ENCODE measurements at places on chromosomes 1 and 21.

DNA sequence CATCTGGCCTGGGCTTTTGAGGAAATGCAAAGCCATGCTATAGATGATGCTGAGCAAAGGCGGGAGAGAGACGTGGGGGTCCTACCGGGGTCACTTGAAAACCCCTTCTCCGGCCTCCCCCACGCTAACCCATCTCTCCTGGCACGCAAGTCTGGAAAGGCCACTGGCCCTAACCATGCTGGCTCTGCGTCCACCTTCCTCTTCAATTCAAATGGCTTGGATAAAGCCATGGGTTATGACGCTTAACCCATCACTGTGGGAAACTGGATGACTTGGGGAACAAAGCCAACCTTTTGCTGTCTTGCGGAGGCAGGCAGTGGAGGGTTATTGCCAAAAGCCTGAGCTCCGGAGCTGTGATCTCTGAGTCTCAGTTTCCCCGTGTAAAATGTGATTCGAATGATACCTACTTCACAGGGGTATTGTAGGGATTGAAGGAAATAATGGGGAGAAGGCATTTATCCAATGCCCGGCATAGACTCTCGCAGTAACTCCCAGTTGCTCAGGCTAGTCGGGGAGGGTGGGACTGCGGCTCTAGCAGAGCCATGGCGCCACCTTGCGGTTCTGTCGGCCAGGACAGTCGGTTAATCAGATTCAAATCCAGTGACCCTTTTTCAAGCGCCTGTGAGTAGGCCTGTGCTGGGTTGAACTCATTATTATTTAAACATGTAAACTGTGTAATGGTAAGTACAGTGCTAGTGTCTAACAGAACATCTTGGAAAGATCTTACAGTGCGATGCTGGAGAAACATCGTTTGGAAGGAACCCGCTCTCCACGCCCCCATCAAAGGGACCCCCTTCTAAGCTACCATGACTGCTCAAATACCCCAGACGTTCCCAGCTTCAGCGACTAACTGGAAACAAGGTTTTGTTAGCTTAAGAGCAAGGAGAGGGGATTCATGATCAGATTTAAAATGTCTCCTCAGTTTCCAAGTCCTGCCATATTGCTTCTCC is 20.3 kb downstream of the NEK2 start:
- DNase-seq, result peak; percentile 90

- DNase-seq, result no peak
These were observed 25.3 kb upstream of the ATP5PO start for GRCh38 chr21:33940881-33941245.

GRCh38 chr1:33709783-33710718 is 153.8 kb upstream of the HMGB4 start:
- no peak for DNase-seq

DNA sequence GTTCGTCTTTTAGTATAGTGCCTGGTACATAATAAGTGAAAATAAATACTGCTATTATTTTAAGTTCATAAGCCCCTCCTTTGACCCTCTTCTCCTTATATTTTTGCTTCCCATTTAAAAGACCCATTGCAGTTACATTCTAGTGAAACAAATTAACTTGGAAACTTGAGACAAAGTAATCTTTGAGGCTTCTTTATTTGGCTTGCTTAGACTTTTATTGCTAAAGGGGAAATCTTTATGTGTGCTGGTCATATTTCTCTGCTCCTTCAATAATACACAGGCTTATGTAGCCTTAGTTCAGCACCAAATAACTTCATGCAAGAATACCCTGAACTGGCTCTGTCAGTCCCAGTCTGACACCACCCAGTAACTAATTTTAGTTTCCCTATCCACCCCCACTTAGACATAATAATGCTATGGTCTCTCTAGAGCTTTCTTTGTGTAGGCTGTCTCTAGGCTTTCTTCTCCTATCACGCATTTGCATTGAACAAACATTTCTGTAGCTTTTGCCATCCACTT is 257.8 kb downstream of the OMA1 start:
- no peak for DNase-seq

DNA sequence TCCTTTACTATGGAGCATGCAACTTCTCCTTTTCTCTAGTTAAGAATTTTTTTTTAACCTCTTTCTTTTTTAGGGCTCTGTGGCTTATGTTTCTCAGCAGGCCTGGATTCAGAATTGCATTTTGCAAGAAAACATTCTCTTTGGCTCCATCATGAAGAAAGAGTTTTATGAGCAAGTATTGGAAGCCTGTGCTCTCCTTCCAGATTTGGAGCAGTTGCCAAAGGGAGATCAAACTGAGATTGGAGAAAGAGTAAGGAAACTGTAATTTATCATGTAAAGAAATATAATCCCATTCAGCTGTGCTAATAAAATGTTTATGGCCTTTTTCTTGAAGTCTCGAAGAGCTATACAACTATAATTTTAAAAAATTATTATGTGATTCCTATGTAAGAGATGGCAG is 70.1 kb downstream of the HSPA13 start:
- DNase-seq, result no peak

DNA sequence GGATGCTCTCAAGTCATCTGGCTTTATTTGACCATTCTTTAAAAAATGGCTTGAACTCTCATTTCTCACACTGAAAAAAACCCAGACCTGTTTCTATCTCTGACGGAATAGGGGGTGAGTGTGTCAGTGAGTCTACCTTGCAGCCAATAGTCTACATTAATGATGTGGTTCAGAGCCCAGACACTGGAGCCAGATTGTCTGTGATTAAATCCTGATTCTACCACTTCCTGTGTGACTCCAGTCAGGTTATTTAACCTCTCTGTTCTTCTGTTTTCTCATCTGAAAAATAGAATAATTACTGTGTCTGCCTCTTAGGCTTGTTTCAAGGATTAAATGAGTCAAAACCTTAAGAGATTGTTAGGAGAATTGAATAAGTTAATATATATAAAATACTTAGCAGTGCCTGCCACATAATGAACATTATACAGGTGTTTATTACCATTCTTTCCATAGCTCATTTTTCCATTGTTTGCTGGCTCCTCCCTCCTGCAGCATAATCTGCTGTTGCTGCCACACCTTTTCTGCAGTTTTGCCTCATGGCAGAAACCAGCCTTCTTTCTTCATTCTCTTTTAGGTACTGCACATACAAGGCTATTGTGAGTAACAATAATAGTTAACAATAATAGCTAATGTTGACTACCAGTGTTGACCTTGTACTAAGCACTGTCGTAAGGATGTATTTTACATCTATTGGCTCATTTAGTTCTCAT is 157.6 kb upstream of the IVNS1ABP start:
- no peak for DNase-seq
